ENCODE measurements at places on chromosomes 5 and 9.

- no peak for DNase-seq
These were observed 25.1 kb downstream of the MACROH2A1 start for GRCh38 chr5:135373736-135374515.

- DNase-seq: no peak
These were observed 520.3 kb downstream of the DTWD2 start for GRCh38 chr5:118468085-118468484.

- DNase-seq: no peak
These were observed 13.8 kb upstream of the RANBP17 start for GRCh38 chr5:170848033-170848432.

DNA sequence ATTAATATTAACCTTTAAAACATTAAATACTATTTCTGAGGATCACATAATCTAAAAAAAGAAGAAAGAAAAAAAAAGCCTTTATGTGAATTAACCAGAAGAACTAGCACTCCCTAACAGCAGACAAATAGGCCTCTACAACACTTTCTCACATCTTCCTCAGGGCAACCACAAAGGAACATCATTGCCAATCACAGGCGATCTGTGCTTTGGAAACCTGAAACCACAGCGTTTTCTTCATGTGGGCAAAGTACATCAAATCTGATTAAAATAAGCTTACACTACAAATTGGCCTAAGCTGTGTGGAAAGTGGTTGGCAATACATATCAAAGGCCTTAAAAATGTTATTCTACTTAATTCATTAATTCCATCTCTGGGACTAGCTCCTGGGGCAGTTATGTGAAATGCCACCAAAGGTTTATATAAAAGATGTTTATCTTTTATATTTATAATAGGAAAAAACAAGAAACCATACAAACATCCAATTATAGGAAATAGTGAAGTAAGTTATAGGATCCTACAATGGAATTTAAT, 184.8 kb upstream of the TBCA start:
- DNase-seq: no peak

GRCh38 chr9:15248081-15248480, 58.9 kb downstream of the TTC39B start:
- no peak for DNase-seq

DNA sequence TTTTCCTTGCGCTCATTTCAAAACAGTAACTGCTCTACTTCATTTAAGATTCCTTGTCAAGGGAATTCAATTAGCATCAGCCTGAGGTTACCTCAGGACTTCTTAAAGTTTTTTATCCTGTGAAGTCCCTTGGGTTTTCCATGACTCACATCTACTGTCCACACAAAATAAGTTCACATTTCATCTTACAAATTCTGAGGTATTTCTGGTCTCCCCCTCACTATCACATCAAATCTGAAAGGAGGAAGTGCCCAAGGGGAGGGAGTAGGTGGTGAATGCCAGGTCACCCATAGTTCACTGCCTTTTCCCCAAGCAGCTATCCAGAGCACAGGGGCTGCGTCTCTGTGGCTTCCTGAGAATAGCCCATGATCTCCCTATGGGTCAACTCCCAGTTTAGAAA, 227.1 kb upstream of the NREP start:
- DNase-seq: no peak

DNA sequence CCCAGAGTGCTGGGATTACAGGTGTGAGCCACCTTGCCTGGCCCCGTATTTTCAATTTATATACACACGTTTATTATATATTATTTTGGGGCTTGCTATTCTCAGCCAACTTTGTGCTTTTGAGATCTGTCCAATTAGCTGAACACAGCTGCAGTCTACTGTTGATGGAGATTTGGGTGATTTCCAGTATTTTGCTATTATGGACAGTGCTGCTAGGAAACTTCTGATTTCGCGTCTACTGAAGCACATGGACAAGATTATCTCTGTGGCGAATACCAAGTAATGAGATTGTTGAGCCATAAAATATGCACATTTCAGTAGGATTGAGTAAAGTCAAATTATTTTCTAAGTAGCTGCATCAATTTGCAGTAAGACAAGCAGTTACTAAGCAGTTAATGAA, 1731.2 kb upstream of the CDH6 start:
- DNase-seq: no peak

- no peak for DNase-seq
These were observed 76.8 kb upstream of the SIMC1 start for GRCh38 chr5:176161431-176161830.

- DNase-seq: no peak
These were observed 36.4 kb downstream of the LARP1 start for GRCh38 chr5:154791535-154791934.

DNA sequence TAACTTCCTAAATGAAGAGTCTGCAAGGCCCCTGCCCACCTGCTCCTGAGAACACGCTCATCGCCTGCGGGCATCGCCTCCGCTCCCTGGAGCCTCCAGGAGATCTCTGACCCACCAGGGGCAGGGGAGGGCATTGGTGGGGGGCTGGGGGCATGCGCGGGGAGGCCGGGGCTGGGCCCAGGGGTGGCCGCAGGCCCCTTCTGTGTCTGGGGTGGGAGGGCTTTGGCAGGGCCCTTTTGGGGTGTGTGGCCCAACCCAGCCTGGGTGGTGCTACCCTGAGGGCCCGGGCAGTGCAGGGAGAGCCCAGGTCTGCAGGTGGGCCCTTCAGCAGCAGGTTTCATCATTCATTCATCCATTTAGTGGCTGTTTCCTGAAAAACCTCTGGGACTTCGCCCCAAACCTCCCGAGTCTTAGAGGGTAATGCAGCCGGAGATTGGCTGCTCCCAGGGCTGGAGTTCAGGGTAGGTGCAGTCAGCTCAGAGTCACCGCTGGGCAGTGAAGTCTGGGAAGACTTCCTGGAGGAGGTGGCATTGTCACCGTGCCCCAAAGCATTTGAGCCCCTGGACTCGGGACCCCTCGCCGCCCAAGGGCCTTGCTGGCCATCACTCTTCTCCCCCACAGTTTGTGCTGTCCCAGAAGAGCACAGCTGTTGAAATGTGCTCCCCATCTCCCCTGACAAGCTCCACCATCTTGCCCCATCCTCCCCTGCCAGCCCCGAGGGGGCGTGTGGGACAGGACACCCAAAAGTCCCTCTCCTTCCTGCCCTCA, 255.1 kb downstream of the PARP8 start:
- no peak for DNase-seq

DNA sequence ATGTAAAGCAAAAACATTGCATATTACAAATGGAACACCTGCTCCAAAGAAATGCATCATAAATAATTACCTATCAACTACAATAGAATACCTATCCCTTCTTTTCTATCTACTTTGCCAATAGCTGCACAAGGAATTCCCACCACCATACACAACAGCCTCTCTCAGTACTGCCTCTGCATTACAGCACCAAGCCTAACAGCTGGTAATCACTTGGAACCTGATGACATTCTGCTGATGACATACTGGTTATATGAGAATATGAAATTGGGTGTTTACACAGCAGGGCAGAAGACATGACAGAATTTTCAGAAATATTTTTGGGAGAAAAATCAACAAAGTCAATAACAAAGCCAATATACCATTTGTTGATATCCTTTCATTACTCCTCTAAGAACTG, 43.2 kb downstream of the PSMB7 start:
- no peak for DNase-seq

DNA sequence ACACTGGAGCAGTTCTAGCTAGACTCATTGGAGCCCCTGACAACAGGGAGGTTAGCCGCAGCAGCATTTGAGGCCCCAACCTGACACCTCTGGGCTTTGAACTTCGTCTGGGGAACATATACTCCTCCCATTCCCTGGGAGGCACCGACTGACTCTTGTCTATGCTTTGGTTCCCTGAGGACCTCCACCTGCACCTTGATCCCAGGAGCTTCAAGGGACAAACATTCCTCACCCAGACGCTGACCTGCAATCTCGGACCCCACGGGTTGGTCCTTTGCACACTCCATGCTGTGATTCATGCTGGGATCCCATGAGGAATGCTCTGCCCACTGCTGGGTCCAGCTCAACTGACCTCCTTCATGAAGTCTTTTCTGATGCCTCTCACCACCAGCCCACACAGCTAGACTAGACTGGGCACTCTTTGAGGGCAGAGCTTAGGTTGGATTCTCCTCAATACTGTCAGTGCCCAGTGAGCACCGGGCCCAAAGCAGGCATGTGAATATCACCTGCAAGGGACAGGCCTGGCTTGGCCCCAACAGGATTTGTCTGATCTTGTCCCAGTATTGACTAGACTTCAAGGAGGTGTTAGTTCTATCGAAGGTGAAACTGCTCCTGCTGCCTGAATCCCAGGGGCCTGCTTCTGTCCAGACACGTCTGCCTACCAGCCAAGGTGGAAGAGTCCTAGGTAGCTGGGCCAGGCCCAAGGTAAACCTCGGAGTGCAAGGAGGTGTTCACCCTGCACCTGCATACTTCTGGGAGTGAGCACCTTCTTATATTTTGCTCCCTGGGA, 51.8 kb upstream of the ZBTB43 start:
- DNase-seq: no peak
